GM23248 (cell line): ENCODE measurements at places on chromosomes 12 and 14.

DNA sequence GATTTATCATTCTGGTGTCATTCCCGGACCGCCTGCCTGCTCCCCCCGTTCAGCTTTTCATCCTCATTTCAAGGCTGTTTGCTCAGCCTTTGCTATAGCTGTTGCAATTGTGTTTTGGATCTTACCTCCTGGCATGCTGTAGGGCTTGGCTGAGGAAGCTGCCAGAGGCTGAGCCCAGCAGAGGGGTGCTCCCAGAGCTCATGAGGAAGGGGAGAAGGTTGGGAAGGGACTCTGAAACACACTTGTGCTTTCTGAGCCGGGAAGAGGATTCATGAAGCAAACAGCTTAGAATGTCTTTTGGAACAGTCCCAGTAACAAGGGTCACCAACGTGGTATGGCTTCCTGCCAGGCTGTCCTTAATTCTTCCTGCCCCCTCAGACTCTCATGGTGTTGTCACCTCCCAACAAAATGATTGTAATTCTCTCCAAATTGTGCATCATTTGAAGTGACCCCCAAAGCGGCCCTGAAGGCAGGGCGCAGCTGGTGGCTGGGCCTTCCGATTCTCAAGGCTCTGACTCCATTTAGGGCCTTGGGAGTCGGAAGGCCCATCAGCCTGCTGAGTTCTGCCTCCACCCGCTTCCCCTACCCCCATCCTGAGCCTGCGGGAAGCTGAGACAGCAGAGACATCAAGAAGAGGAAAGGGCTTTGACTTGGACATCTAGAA lies 111.9 kb upstream of the ARHGAP5 start:
- DNase-seq = no peak

GRCh38 chr14:31200702-31200990 lies 6.9 kb downstream of the HECTD1 start:
- DNase-seq = no peak

DNA sequence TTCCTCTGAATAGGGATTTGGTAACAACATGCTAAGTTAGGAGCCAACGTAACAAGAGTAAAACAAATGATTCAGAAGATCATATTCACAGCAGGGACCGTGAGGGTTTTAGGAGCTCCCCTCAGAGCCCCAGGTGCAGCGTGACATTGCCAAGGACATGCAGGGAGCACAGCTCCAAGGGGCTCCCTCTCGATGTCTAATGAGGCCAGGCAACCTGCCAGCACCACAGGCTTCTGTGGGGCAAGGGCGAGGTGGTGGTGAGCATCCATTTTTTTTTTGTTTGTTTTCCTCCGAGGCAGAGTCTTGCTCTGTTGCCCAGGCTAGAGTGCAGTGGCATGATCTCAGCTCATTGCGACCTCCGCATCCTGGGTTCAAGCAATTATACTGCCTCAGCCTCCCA lies 95.1 kb upstream of the PTPRB start:
- no peak for DNase-seq

DNA sequence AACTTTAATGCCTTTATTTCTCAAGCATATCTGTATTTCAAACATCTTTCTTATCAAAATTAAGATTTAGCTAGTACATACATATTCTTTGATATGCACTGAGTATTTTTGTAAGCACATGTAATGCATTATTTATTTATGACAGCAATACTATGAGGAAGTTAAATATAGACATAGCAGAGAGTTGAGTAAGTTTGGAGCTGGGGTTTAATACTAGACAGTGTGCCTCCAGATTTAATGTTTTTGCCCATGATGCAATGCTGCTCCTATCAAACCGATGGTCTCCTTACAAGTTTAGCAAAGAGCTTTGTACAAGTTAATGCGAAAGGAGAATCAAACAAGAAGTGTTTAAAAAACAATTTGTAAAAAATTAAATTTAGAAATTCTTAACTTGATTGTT lies 826.6 kb upstream of the MGAT4C start:
- DNase-seq = peak; percentile 3

DNA sequence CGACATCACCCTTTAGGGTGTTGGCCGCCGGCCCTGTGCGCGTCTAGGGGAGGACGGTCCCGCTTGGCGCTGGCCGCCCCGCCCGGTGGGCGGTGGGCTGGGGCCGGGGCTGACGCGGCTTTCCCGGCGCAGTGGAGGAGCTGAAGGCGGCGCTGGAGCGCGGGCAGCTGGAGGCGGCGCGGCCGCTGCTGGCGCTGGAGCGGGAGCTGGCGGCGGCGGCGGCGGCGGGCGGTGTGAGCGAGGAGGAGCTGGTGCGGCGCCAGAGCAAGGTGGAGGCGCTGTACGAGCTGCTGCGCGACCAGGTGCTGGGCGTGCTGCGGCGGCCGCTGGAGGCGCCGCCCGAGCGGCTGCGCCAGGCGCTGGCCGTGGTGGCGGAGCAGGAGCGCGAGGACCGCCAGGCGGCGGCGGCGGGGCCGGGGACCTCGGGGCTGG lies 3.6 kb downstream of the TNFAIP2 start:
- peak; percentile 46 for DNase-seq

DNA sequence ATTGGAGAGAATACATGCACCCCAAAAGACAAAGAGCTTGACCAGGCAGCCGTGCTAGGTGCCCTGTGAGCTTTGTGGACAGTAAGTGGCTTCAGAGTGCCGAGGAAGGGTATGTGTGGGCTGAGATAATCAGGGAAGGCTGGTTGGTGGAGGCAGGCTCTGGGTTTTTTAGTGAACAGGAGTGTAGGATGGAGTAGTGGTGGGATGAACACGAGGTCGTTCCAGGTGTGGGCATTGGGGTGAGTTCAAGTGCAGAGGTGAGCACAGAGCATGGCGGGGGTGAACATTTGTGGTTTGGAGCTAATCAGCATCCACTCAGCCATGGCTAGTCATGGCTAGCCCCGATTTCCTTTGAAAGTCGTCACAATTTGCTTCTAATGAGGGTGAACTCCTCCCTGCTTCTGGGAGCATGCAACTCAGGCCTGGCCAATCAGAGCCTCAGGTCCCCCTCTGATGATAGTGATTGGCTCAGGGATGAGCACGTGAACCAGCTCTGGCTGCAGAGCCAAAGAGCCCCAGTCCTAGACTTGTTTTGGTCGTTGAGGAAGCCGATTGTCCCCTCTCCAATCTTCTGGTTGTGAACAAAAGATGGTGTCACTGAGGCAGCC lies 40.7 kb upstream of the TCL1B start:
- no peak for DNase-seq

DNA sequence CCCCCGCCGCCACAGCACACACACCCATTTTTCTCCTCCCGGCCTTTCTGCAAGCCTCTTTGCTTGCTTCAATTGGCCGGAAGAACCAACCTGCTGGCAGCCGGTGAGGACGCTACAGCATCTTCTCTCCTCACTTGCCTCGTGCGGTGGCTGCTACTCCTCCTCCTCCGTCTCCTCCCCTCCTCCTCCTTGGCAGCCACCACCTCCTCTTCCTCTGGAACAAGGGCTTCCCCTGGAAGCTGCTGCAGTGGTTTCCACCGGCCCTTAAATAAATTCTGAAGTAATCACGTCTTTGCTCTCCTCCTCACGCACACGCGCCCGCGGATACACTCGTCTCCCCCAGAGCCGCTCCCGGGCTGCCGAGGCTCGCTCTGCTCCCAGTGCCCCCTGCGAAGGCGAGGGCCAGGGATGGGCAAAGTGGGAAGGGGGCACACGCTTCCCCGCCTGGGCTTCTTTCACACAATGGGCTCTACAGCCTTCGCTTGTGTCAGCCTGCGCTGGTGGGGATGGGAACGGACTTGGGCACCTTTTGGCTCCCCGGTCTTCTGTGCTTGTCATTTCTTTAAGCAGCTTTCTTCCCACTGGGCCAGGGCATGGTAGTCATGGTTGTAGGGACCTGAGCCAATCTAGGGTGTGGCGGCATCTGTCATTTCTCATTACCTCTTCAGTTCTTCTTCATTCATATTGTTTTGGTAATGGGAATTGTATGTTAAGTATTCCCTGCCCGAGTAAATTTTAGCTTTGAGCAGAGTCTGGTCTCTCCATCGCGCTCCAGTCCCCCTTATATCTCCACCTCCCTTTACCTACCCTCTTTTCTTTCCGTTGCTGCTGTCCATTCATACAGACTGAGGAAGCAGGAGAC lies at the start of gene PPFIA2:
TSS of gene PPFIA2 (minus strand) at position 161 of the 862 bp plus-strand sequence.
- DNase-seq = peak; percentile 42

DNA sequence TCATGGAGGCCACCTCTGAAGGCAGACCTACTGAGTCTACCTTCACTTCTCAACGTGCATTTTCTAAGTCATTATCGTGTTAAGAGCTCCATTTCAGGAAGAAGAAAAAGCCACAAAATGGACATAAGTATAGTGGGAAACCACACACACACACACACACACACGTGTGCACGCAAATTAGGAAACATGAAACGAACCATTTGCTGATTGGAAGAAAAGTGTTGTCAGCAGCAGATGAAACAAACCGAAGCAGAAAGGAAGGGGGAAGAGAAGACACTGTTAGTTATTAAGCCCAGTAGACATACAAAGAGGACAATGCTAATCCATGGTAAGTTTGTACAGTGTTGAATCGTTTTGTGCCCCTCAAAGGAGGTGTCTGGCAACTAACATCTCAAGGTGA lies 9.9 kb upstream of the VPS33A start:
- DNase-seq = no peak

DNA sequence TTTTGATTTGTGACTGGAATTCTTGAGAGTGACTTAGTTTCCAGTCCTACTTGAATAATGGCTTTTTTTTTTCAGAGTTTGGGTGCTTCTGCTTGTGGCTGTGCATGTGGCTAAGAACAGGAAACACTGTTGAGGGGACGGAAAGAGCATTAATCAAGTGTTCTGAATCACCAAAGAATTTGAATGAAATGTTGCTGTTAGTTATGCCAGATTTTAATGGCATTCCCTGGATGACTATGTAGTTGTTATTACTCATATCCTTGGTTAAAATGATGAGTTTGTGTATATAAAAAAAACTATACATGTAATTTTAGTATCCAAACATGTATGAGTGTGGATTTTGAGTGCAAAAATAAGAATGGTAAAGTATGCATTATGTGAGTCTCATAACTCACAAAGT lies 347.9 kb downstream of the BCAT1 start:
- DNase-seq = peak; percentile 69

DNA sequence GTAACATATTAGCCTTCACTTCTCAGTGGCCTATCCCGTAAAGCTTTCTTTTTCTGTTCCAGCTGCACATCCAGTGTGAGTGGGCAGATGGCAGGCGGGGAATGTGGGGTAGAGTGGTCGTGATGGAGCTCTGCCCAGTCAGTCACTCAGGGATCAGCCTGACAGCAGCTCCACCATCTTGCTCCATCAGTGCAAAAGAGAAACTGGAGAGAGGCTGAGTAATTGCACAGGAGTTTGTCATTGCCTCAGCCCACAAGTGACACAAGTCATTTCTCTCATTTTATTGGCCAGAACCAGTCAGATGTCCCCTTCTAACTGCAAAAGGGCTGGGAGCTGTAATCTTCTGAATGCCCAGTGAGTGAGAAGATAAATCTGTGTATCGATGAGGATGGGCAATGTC lies 66.5 kb downstream of the ATP23 start:
- DNase-seq = no peak

DNA sequence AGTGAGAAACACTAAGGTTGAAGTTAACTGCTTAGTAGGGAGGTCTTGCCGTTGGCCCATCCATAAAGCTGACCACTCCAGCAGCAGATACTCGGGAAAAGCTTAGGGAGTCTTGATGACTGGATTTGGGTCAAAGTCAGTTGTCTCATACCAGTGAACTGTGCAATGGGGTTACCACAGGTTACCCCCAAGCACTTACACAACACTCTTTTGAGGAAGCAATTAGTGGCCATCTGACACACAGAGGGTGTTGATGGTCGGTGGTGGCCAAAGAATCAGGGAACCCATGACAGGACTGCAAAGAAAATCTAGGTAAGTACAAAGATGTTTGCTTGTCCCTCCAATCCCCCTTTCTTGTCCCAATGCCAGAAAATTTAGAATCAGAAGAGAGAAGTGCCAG lies 410.2 kb downstream of the APAF1 start:
- no peak for DNase-seq

DNA sequence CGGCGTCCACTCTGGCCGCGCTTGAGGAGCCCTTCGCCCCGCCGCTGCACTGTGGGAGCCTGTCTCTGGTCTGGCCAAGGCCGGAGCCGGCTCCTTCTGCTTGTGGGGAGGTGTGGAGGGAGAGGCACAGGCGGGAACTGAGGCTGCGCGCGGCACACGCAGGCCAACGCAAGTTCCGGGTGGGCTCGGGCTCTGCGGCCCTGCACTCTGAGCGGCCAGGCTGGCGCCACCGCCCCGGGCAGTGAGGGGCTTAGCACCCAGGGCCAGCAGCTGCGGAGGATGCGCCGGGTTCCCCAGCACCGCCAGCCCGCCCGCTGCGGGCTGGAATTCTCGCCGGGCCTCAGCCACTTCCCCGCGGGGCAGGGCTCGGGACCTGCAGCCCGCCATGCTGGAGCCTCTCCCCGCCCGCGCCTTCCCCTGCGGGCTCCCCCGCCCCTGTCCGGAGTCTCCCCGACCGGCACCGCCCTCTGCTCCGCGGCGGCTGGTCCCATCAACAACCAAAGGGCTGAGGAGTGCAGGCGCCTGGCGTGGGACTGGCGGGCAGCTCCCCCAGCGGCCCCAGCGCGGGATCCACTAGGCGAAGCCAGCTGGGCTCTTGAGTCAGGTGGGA lies 921.2 kb upstream of the FOXG1 start:
- DNase-seq = no peak

- DNase-seq = no peak
These were observed 311.1 kb downstream of the SLC6A15 start for GRCh38 chr12:84601483-84601882.

GRCh38 chr14:35254736-35255135 lies 37.4 kb upstream of the PSMA6 start:
- no peak for DNase-seq

GRCh38 chr12:42957136-42957535 lies 367.6 kb upstream of the PRICKLE1 start:
- DNase-seq = no peak

- no peak for DNase-seq
These were observed 50.1 kb downstream of the ZC3H14 start for GRCh38 chr14:88612981-88613380.

DNA sequence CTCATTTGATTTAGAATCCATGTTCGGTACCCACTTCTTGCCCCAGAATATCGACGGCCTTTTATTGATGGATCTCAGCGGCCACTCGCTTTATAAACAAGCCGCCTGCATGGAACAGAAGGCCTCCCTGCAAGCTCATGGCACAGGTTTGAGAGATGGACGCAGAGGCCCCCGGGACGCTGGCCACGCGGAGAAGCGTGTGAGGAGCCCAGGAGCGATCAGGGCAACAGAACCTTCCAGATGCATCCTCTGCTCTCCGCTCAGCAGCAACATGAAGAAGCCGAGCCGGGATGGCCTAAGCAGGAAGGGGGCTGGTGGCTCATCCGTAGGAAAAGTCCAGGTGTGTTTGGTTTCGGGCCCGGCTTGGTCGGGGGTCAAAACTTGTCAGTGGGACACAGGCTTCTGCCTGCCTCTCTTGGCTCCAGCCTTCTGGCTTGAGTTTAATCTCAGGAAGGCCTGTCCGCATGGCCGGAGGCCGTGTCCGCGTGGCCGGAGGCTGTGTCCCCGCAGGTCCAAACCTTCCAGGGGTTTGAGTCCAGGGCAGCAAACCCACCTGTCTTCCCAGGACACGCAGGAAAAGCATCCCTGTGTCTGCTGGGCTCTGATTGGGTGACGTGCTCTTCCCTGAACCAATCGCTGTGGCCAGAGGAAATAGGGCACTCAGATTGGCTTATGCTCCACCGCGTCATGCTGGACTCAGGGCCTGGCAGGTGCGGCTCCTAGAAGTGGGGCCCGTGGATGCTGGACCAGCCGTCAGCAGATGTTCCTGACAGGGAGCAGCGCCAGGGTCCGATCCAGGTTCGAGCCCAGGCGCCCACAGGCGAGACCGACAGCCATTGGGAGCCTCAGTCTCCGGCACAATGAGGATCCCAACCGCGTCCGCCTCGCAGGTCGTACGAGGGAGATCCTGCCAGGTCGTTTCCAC lies 65.0 kb downstream of the GALNT9 start:
- no peak for DNase-seq
